Activated gamma-delta T cell (primary cell): ENCODE measurements at places on chromosomes 3 and 15.

- DNase-seq: peak; percentile 49
Measured at GRCh38 chr3:9732080-9732739, 675 bp downstream of the BRPF1 start.

GRCh38 chr3:195085356-195086130 lies 185.4 kb downstream of the XXYLT1 start:
- no peak for DNase-seq

DNA sequence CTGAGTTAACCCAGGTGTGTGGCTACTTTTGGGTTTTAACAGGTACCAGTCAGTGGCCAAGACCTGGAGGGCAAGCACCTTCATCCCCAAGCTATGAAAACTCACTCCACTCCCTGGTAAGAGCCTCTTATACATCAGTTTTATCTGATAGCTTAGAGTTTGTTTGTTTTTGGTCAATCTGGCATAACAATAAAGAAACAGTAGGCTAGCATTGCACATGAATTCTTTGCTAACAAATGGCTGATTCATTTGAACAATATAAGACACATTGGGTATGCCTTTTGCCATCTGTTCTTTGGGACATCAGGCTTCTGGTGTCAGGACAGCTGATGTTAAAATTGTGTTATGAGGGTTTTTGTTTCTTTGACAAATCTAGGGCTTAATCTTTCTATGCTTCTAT lies 125.0 kb upstream of the CGNL1 start:
- no peak for DNase-seq

DNA sequence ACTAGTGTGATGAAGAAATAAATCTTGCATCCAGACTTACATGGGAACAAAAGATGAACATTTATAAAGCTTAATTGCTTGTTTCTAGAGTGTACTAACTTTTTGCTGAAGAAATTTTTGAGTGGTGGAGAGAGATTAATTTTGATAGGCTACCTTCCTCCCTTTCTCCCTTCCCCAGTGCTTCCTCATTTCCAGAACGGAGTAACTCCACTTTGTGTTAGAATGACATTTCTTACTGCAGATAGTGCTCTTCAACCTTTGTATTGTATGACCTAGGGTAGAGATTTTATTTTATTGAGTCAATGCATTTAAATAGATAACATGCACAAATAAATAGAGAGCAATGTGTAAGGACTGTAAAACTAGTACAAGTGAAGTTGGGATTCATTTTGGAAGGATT lies 1.9 kb downstream of the ATP1B3 start:
- DNase-seq: no peak

DNA sequence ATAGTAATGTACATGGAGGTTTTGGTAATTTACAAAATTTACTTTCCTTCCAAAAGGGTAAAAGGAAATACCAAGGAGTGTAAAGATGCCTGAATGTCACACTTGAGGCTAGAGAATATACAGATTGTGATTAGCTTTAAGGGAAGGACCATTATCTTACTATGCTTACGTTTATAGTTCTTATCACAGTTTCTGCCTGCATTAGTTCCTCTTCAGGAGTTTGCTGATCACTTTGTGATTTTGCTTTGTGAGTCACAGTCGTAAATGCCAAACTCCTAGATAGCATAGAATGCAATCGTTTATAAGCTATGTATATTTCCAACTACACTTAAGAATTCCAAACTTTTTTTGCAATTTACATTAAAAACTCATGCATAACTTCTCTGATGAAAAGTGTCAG lies 1034.6 kb downstream of the DIPK2A start:
- DNase-seq: no peak

DNA sequence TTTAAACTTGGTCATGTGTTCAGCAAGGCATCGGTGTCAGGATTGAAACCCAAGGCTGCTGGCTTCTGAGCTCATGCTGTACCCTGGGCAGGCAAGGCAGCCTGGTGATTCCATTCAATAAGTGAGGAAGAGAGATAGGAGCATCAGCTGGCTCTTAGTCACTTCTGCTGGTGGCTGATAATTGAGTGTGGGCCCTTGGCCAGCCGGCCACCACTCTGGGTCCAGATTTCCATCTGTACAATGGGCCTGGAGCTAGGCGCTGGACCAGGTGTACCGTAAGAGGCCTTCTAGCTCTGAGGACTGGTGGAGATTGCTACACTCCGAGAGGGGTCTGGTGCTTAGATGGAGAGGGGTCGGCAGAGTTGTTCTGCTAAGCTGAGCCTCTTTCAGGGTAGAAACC lies 4.3 kb downstream of the CD276 start:
- DNase-seq: no peak

DNA sequence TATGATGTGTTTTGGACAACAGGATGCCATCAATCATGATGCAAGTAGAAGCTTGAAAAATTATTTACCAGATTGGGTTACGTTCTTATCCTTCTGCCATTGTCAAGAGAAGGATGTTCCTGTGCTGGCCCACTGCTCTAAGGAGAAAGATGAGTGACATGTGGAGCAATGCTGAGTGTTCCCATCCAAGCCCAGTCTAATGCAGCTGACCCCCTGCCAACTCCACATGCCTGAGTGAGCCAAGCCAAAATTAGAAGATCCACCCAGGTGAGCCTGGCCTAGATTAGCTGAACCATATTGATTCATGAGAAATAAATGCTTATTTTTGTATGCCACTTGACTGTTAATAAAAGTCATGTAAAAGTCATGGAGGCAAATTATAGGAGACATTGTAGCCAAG lies 446.5 kb downstream of the CNTN3 start:
- DNase-seq: no peak
